ENCODE measurements at places on chromosomes 12 and 14. TPM values are rescaled to one million over a fixed set of nuclear protein-coding genes. Genes with fewer than 3 reads are reported as not detected.

DNA sequence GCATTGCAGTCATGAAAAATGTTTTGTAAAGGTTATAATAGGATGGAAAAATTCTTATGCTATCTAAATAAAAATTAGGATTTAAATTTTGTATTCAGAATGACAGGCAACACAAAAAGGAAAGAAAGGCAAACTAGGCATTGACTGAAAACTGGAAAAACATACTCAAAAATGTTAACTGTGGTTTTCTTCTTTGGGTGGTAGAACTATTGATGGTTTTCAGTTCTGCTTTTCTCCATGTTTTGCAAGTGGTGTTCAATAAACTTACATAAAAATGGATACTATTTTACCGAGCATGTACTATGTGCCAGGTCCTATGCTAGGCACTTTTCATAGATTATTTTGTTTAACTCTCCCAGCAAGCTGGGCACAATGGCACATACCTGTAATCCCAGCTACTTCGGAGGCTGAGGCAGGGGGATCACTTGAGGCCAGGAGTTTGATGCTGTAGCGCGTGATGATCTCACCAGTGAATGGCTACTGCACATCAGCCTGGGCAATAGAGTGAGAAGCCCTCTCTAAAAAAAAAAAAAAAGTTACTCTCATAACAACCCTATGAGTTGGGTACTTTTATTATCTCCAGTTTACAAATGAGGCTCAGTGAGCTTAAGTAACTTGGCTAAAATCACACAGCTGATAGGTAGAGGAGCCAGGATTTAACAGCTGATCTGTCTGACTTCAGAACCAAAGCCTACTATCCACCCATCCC lies 26.3 kb upstream of the TCP11L2 start:
- no peak for DNase-seq

The CLSTN3 gene
- total RNA-seq = 42.0 TPM

- no peak for DNase-seq
These were observed 237.7 kb downstream of the TRHDE start for GRCh38 chr12:72509891-72510290.

The CATSPERB gene
- 0.68 TPM for total RNA-seq

The MUCL1 gene
- total RNA-seq = not detected

GRCh38 chr12:47935184-47935583 lies 28.2 kb upstream of the TMEM106C start:
- DNase-seq = no peak

GRCh38 chr12:132084621-132085290 lies 59.4 kb downstream of the DDX51 start:
- peak; percentile 74 for DNase-seq

The EFS gene
- total RNA-seq = 0.17 TPM

- no peak for DNase-seq
These were observed 460.9 kb downstream of the RMST start for GRCh38 chr12:97923546-97923945.

DNA sequence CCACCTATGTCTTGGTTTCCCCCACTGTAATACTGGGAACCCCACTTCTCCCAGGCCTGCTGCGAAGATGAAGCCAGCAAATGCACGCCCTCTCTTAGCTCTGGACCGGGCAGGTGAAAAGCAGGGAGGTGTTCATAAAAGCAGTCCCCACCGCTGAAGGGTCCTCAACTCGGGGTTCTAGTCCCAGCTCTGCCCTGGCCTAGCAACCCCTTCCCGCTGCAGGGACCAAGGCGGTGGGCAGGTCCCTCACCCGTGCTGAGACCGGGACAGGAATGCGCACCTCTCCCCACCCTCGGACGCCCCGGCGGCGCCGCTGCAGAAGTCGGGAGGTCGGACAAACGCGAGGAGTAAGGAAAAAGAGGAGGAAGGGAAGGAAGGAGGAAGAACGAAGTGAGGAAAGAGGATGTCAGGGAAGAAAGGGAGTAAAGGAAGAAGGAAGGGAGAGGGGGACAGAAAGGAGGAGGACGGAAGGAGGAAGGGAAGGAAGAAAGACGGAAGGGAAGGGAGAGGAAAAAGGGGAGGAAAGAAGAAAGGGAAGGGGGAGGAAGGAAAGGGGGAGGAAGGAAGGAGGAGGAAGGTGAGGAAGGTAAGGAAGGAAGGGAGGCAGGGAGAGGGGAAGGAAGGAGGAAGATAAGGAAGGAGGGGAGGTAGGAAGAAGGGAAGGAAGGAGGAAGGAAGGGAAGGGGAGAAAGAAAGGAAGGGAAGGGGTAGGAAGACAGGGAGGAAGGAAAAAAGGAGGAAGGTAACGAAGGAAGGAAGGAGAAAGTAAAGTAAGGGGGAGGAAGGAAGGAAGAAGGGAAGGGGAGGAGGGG lies 701 bp downstream of the SPRING1 start:
- DNase-seq = peak; percentile 21

The P2RX2 gene
- total RNA-seq = 0.17 TPM

- no peak for DNase-seq
These were observed 318.8 kb downstream of the NAV3 start for GRCh38 chr12:78149459-78149858.

DNA sequence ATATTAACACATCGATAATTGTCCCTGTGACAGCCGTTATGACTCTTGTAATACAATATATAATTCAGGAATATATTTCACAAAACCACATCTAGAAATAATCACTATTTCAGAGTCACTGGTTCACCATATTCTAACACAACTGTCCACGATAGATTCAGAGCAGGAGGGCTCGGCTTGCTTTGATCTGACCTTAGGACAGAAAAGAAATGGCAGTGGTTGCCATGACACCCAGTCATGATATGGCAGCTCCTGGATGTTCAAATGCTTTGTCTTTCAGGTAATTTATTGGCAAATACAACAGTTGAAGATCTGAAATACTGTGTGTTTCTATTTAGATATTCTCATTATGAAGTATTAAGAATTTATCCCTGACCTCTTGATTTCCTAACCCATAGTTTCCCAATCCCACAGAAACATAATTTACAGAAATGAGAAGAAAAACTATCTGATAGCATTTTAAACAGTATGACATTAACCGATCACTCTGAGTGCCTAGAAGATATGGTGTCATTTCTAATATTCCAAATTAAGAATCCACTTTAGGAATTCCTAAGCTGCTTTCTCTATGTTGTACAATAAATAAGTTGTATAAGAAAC lies 116.4 kb downstream of the EPS8 start:
- DNase-seq = no peak

- DNase-seq = no peak
These were observed 121.2 kb downstream of the DIP2B start for GRCh38 chr12:50626026-50626425.

The XRCC3 gene
- 26.9 TPM for total RNA-seq

The DPF3 gene
- 2.9 TPM for total RNA-seq

The HOXC12 gene
- not detected for total RNA-seq

GRCh38 chr12:111417784-111418593 lies 12.3 kb downstream of the SH2B3 start:
- no peak for DNase-seq

The SERPINA9 gene
- total RNA-seq = not detected

DNA sequence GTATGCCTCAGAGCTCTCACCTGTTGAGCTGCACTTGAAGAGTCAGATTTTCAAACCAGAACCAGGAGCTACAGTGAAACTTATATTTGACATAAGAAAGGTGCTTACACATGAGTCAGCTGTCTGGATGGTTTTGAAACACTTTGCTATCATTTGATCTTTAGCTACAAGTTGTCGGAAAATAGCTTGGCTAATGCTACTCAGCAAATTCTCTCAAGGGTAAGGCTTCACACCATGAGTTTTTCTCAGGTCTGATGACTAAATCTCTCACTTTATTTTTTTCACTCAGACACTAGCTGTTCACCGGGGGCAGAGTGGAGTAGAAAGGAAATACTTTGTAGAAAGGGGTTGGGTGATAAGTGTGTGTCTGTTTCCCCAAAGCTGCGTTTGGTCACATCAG lies 171.8 kb downstream of the FLRT2 start:
- no peak for DNase-seq

The LMNTD1 gene
- 0.19 TPM for total RNA-seq

The SMCO2 gene
- 0.23 TPM for total RNA-seq

DNA sequence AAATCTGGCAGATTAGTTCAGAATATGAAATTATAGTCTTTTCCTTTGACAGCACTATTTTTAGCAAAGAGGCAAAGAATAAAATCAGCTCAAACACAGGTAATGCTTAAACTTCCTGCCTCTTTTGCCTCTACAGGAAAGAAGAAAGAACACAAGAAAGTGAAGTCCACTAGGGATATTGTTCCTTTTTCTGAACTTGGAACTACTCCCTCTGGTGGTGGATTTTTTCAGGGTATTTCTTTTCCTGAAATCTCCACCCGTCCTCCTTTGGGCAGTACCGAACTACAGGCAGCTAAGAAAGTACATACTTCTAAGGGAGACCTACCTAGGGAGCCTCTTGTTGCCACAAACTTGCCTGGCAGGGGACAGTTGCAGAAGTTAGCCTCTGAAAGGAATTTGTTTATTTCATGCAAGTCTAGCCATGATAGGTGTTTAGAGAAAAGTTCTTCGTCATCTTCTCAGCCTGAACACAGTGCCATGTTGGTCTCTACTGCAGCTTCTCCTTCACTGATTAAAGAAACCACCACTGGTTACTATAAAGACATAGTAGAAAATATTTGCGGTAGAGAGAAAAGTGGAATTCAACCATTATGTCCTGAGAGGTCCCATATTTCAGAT lies 17.4 kb downstream of the TMPO start:
- peak; percentile 67 for DNase-seq

The DIO3 gene
- not detected for total RNA-seq

DNA sequence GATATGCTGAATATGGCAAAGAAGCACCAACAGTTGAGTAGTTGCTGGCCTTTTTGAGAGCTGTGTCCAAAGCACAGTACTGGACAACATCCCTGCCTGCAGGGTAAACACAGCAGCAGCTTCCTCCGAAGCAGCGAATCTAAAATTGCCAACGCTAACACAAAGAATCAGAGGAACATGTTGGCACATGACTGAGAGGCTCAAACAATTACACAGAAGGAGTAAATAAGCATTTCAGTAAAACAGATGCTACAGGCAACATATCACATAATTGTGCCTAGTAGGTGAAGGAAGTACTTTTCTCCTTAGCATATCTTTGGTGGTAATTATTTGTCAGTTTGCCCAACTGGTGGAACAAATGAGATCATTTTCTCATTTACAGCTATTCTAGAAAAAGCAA lies 52.1 kb downstream of the KICS2 start:
- peak; percentile 24 for DNase-seq

Data from dermis blood vessel endothelial cell (primary cell).